ENCODE measurements at places on chromosomes 5 and 9.
A peak's percentile ranks its signal among the peaks of the same experiment; 100 is the strongest.

GRCh38 chr9:107059220-107059619 is 196.3 kb downstream of the ZNF462 start:
- DNase-seq, result no peak

- DNase-seq, result no peak
Observed at GRCh38 chr5:138303372-138303771, 28.2 kb downstream of the CDC25C start.

GRCh38 chr5:109247986-109248385 is 161.8 kb downstream of the PJA2 start:
- no peak for DNase-seq

DNA sequence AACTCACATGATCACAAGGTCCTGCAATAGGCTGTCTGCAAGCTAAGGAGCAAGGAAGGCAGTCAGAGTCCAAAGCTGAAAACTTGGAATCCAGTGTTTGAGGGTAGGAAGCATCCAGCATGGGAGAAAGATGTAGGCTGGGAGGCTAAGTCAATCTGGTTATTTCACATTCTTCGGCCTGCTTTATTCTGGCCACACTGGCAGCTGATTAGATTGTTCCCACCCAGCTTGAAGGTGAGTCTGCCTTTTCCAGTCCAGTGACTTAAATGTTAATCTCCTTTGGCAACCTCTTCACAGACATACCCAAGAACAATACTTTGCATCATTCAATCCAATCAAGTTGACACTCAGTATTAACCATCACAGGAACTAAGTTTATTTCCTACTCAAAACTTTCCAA is 453.4 kb downstream of the TLE4 start:
- no peak for DNase-seq

- no peak for DNase-seq
Observed at GRCh38 chr5:102701748-102702147, 53.4 kb upstream of the PAM start.

DNA sequence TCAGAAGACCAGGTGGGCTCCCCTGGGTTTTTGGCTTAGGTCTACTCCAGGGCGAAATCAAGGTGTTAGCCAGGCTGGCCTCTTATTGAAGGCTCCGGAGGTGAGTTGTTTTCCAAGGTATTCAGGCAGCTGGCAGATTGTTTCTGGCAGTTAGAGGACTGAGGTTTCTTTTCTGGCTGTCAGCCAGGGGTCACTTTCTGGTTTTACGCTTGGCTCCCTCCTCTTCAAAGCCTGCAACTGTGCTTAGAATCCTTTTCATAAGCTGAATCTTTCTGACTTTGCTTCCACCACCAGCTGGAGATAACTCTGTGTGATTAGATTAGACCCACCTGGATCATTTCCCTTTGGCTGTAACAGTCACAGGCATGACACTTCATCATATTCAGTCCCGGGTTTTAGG is 24.6 kb downstream of the RFK start:
- DNase-seq, result peak; percentile 4

DNA sequence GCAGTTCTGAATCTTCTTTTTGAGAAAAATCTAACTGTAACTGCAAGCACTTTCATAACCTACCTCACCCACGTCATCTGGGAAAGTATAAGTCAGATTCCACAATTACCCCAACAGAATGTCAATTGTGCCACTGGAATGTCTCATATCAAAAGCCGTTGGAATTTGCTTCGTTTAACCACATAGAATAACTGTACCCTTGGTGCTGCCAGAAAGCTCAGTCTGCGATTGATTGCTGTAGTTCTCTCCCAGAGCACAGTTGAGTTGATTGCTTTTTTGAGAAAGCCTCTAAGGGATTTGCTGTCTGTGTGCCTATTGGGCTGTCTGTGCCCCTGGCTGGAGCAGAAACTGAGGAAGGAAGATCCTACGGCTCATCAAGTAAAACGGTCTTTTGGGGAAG is 583.6 kb downstream of the TMEM38B start:
- DNase-seq, result no peak

GRCh38 chr5:157150995-157151394 is 8.3 kb upstream of the MED7 start:
- DNase-seq, result no peak

DNA sequence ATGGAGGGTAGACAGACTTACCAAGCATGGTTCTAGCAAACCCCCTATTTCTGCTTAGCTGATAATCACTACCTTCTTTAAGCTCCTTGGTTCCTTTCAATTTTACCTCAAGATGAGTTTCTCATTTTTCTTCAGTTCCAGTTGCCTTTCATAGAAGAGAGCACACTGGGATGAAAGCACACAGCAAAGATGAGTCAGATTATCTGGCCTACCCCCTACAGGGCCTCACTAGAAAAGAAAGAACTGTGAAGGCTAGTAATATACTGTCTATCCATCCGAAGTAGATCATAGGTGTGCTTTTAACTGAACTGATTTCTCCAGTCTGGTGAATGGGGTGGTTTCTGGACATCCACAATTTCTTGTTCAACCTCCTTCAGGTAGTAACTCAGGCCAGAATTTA is 122.5 kb downstream of the TRPM3 start:
- DNase-seq, result peak; percentile 19

DNA sequence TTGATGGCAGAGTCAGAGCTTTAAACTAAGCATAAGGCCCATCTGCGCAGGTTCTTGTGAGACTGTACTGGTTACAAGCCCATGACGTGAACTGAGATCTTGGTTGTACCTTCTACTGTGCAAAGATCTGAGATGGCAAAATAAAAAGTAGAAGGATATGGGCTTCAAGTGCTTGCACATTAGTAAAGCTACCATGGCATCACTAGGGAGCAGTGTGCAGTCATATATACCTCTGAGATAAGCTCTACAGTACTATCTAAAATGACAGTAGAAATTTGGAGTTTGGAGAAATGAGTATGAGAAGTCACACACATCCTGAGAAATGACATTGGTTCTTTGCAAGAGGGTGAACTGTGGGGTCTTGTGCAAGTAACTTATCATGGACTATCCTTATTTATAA is 408.2 kb upstream of the PRR16 start:
- peak; percentile 70 for DNase-seq

DNA sequence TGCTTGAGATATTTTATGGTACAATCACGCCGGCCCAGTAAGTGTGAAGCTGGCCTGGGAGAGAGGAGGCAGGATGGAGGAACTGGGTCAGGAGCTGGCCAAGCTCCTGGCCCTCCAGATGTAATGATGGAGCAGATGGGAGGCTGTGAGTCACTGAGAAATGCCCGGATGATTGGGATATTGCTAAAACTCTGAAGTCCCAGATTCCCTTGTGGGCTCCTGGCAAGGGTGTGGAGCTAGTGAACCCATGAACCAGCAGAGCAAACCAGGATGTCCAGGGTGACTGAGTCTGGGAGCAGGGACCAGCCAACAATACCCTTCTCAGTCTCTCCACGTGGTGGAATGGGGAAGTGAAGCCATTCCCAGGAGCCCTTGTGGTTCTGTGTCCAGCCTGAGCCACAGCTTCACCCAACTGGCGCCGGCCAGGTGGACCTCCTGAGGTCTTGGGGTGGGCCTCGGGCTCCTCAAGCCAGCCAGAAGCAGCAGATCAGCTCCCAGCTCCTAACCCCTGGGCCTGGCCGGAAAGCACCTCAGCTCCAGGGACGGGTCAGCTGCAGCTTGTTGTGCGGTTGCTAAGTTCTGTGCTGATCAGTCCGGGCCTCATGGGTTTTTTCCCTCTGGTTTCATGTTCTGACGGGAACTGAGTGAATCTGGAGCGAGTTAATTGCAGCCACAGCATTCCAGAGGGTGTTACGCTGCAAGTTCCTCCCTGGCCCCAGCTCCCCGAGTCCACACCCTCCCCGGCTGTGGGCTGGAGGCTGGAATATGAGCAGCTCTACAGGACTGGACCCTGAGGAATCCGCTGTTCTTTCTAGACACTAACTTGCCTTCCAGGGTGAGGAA is 37.6 kb downstream of the DUSP1 start:
- DNase-seq, result peak; percentile 97

DNA sequence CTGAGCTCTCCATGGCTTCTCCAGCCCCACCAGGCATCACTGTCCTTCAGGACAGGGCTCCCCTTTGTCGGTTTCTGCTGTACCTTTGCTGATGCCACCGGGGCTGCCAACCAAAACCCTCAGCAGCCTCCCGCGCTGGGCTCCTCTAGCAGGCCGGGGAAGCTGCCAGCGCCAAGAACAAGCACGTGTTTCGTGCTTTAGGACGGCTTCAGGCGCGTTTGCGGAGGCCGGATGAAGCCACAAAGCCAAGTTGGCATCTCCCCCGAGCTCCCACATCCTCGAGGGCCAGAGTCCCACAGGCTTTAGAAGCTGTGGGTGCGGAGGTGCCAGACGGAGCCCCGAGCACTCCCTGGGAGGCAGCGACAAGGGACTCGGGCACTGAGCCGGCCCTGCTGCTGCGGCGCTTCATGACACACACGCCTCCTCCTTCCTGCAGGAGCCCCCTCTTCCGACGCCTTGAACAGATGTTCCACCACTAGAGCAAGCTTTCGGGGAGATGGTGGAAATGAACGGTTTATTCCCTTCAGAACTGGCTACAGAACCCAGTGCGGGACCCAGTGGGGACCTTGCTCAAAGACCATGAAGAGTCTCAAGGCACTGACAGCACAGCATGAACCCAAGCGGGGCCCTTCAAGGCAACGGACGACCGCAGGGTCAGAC is 36.7 kb downstream of the SARDH start:
- no peak for DNase-seq

DNA sequence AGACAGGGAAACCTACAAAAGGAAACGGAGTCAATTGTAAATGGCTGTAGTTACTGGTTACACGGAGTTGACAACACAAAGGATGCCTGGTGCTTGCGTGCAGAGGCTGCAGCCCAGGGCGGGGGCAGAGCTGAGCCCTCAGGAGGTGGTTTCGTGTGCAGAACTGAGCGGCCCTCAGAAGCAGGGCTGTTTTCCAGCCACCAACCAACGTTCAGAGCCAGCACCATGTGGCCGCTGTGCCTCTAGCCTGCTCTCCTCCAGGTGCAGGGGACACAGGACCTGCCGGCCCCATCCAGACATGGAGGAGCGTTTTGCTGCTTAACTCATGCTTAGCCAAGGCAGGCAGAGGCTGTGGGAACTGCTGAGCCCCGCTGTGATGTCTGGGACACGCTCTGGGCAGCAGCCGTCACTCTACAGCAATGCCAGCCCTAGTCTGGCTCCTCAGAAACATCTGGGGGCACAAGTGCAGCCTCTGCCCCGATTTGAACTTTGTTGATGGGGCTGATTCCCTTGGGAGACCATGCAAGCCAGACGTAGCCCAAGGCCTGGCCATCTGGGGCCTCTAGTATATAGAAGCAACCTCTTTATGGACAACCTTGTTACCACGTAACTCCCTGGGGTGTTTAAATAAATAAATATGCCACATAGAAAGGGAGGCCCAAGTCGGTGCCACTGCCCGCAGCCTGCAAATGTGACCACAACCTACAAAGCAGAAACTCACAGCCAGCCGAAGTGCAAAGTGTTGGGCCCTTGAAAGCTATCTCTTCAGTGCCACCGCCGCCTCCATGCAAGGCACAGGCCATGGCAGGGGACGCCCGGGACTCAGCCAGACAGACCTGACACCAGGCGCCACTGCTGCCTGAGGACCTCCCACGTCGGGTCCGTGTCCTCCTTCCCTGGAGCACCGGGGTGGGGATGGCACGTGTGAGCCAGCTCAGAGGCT is 42.1 kb downstream of the NKD2 start:
- DNase-seq, result peak; percentile 4

- no peak for DNase-seq
Observed at GRCh38 chr5:74412066-74412465, 228.5 kb downstream of the ENC1 start.

- peak; percentile 35 for DNase-seq
Observed at GRCh38 chr9:124839612-124840299, 13.5 kb upstream of the WDR38 start.

- peak; percentile 50 for DNase-seq
Observed at GRCh38 chr5:169296419-169297143, 4.4 kb downstream of the SLIT3 start.

GRCh38 chr5:172170251-172170701 is 17.7 kb downstream of the STK10 start:
- DNase-seq, result no peak

GRCh38 chr5:115192098-115192497 is 22.4 kb upstream of the TRIM36 start:
- no peak for DNase-seq

GRCh38 chr9:102845827-102846371 is 149.2 kb upstream of the CYLC2 start:
- DNase-seq, result no peak
